ENCODE measurements at places on chromosomes 7 and 10.

- DNase-seq, result no peak
Measured at GRCh38 chr10:129773359-129773990, 190.6 kb downstream of the EBF3 start.

DNA sequence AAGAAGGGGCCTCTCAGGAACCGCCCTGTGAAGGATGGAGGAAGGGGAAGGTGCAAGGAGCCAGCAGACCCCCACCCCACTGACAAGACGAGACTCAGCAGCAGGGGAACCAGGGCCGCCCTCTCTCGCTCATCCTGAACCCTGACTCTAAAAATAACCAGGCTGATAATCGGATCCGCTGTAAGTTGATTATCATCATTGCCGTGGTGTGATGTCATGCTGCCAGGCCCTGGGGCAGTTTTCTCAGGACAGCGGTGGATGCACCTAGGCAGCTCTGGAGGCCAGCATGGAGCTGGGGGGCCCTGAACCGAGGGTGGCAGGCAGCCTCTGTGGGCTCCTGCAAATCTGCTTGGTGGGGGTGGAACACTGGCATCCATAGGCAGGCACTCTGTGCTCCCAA lies 7.9 kb downstream of the RET start:
- DNase-seq, result no peak

GRCh38 chr10:43125881-43126731 lies 12.1 kb upstream of the CSGALNACT2 start:
- DNase-seq, result no peak

DNA sequence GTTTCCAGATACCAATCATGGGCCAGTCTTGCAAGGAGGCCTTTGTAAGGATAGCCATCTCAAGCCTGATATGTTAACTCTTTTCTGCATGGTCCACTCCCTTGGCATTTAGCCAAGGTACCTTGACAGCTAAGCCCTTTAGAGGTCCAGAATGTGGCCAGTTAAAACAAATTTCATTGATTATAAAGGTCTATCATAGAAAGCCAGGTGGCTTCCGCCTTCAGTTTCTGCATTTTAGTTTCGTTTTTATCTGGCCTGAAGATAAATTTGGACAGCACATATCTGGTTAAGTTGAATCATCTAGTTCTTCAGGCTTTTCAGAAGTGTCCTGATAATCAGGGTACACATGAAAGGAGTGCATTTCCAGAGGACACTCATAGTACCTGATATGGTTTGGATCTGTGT lies 30.7 kb downstream of the ANKIB1 start:
- no peak for DNase-seq

Data from activated T-cell treated with anti-CD3 and anti-CD28 coated beads, Interleukin-2, amount 50 U/mL, for 72 hours (primary cell).